CD4-positive, alpha-beta memory T cell (primary cell): ENCODE measurements at places on chromosomes 16 and 17. TPM values are rescaled to one million over a fixed set of nuclear protein-coding genes. Genes with fewer than 3 reads are reported as not detected.

The PRR35 gene
- not detected for total RNA-seq

The ANKRD13B gene
- total RNA-seq: 1.3 TPM

DNA sequence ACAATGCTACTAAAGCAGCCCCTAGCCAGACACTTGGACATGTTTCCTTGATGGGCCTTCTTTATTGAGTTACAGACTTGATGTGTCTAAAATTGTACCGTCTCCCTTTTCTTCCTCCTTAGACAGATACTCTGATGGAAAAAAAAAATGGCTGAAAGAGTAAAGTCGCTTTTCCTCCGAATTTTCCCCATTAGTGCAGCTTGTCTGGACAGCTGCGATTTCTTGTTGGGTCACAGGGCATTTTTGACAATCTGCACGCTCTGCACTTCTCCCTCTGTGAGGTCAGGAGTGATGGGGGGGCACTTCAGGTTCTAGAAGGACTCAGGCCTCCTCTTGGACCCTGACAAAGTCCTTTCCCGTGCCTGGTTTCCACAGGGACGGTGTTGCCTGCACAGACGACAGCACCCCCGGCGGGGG lies 968 bp upstream of the PRKAR1A start:
- H3K4me1 ChIP-seq: peaks cover 30% of the 10 kb centered on the region
- no peak overlapping the region for H3K4me3 ChIP-seq
- H3K36me3 ChIP-seq: peaks cover 6% of the 10 kb centered on the region
- no peak for DNase-seq

DNA sequence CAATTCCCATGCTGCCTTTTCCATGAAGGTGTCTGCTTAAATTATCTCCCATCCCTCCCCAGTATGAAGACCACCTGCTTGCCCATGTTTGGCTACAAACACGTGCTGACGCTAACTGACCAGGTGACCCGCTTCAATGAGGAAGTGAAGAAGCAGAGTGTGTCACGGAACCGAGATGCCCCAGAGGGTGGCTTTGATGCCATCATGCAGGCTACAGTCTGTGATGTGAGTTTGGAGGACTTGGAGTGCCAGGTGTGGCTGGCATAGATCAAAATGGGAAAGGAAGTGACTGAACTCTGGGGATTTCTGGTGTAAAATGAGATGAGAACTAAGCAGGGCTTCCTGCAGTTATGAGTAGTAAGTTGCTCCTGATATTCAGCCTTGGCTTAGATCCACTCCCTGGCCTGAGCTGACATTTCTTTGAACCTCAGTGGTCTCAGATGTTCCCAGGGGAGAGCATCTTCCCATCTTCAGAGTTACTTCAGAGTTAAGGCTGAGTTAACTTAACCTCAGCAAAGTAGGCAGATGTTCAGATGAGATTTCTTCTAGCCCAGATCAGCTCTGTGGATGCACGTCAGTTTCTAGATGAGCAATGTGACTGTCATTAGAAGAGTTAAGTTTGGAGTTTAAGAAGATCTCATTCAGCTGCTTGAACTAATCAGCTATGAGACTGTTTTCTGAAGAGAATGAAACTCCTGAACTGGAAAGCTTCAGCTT lies 32.7 kb downstream of the ITGB3 start:
- H3K4me3 ChIP-seq: no peak overlapping the region
- H3K36me3 ChIP-seq: no peaks in the 10 kb centered on the region
- H3K27ac ChIP-seq: no peak overlapping the region
- no peak for DNase-seq
- no peaks in the 10 kb centered on the region for H3K27me3 ChIP-seq
- H3K4me1 ChIP-seq: no peaks in the 10 kb centered on the region
